ENCODE measurements at places on chromosomes 16 and 17.

DNA sequence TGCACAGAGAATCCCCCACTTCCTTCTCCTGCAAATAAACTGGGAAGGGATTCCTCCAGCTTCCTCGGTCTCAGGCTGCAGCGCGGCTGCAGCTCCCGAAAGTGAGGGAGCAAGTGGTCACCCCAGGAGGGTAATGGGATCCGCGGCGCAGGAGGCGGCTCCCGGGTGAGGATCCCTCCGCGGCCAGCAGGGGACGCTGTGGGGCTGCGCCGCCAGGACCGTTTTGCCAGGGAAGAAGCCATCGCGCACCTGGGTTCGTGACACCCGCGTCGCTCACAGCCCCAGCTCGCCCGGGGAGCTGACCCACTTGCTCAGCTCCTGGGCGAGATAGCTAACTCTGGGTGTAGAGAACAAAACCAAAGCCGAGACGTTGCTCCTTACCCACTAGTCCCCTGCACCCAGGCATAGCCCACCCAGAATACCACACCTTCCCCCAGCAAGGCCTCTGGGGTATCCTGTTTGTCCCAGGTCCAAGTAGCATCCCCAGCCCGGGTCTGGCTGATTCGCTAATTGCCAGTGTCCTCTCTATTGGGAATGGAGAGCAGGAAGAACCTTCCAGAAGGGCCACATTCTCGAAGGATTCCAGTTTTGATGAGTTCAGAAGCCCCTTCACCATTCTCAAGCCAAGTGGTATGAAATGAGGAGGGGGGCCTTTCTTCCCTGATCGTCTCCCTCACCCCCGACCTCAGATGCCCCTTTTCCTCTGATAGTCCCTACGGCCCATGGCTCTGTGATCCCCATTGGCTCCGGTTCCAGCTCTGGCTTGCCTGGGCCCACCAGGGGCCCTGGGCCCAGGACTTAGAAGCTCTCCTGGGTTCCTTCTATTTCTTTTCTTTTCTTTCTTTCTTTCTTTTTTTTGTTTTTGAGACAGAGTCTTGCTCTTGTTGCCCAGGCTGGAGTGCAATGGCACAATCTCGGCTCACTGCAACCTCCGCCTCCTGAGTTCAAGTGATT lies 14.1 kb downstream of the CYGB start:
- peak; percentile 85 for DNase-seq

DNA sequence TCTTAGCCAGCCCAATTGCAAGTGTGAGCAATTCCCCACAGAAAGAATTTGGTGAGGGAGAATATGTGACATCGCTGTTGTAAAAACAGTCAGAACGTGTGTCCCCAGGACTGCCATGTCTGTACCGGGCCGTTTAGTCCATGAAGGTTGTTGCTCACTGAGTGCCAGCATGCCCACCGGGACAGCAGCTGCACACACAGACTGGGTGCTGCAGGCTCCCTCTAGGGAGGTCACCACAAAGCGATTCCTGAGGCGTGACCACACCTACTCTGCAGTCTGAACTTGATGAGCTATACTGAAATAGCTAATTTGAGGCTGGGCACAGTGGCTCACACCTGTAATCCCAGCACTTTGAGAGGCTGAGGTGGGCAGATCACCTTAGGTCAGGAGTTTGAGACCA lies 44.1 kb upstream of the ADORA2B start:
- no peak for DNase-seq

DNA sequence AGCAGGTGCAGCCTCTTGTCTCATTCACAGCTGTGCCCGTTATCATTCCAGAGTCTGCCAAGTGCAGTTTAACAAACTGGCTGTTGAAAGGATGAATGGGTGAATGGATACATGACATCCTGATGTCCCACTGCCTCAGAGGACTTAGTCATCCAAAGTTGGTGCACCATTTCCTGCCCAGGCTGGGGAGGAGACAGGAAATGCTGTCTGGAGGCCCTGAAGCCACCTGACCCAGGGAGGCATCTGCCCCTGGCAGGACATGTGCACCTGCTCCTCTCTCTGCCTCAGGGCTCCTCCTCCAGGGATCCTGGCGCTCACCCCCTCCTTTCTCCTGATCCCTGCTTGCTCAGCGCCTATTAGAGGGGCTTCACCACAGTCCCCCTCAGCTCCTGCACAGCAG lies 1.8 kb upstream of the CD300C start:
- DNase-seq: no peak

DNA sequence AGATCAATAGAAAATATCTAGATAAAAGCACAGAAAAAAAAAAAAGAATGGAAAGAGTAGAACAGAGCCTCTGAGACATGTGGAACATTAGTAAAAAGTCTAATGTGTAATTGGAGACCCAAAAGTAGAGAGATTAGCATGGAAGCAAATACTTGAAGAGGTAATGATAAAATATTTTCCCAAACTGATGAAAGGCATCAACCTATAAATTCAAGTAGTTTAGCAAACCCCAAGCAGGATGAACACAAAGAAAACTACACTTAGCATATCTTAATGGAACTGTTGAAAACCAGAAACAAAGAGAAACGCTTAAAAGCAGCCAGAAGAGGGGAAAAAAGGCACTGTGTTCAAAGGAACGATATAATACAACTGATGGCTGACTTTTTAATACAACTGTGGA lies 16.4 kb downstream of the NF1 start:
- no peak for DNase-seq

- no peak for DNase-seq
These were observed 91.3 kb upstream of the NOG start for GRCh38 chr17:56502120-56502654.

GRCh38 chr17:18009609-18010420 lies 29.2 kb downstream of the ATPAF2 start:
- DNase-seq: no peak

GRCh38 chr17:39579318-39580081 lies 28.2 kb downstream of the NEUROD2 start:
- DNase-seq: no peak

DNA sequence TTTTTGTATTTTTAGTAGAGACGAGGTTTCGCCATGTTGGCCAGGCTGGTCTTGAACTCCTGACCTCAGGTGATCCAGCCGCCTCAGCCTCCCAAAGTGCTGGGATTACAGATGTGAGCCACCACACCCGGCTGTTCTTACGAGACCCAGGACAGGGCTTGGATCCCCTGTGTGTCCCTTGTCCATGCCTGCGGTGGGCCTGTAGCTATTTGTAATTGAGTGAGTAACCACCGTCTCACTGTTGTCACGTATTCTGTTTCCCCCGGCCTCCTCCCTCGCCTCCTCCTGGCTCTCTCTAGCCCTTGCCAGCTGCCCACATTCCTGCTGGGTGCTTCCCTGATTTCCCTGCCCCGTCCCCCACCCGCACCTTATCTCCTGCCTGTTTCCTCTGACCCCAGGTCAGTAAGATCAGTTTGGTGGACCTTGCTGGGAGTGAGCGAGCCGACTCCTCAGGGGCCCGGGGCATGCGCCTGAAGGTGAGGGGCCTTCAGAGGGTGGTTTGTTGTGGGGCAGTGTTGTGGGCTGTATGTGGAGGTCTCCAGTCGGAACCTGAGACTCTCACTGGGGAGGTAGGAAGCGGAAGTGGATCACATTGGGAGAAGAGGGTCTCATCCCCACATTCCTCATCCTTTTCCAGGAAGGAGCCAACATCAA lies 5.6 kb downstream of the KIF1C start:
- DNase-seq: no peak

- DNase-seq: no peak
These were observed 976 bp downstream of the CCL3L1 start for GRCh38 chr17:36195434-36196130.

DNA sequence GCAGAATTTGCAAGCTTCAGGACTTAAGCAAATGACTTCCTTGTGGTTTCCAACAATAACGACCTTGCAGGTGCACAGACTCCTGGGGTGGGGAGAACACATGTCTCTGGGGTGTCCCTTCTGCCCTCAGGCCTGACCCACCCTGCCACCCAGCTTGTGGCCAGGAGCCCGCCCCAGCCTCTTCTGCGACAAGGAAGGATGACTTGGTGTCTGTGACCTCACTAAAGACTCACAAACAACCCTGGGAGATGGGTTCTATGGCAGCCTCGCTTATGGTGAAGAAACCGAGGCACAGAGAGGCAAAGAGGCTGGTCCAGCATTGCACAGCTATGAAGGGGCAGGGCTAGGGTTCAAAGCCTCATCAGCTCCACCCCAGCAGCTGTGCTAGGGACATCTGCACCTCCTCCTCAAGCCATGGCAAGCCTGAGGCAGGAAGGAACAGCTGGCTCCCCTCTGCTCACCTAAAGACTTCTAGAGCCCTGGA lies 2.6 kb downstream of the ATP2A3 start:
- no peak for DNase-seq

GRCh38 chr16:46961373-46962353 lies 11.8 kb downstream of the DNAJA2 start:
- DNase-seq: peak; percentile 32

GRCh38 chr16:51237861-51238378 lies 86.8 kb upstream of the SALL1 start:
- no peak for DNase-seq

GRCh38 chr17:2911035-2911754 lies 115.0 kb downstream of the RAP1GAP2 start:
- no peak for DNase-seq

DNA sequence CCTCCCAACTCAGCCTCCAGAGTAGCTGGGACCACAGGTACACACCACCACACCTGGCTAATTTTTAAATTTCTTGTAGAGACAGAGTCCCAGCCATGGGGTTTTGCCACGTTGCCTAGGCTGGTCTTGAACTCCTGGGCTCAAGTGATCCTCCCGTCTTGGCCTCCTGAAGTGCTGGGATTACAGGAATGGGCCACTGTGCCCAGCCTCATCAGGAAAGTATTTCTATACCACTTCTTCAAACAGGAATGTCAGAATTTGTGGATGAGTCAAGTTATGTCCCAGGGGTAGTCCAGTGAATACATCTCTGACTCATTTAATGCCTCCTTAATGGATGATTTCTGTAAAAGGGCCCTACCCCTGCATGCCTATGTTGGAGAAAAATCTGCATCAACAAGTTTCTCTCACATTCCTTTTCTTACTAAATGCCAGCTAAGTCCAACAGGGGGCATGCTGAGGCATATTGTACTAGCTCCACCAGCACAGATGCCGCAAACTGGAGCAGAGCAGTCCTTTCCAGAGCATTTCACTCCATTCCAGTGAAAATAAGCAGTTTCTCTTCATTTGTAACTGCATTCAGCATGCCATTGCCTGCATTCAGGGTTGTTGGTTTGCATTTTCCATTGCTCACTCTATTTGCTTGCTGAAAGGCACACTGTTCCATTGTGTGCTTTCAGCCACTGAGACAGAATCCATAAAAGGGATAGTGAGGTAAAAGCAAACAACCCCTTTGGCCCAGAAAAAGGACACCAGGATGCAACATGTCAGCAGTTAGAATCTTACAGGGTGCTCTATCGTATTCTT lies 5.3 kb upstream of the CAVIN1 start:
- DNase-seq: peak; percentile 28

DNA sequence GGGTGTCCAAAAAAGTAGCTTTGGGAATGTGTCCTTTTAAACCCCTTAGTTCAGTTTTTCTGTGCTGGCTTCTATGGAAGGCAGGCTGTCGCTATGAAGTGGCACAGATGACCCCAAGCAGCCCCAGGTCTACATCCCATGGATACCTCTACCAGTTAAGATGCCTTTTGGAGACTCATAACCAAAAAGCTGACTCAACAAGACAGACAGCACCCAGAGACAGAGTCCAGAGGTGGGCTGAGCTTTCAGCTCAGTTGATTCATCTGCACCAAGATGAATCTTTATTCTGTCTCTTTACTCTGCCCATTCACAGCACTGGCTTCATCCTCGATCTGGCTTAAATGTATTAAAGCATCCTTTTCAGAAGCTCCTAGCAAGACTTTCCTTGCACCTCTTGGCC lies 29.8 kb upstream of the RBBP6 start:
- no peak for DNase-seq

GRCh38 chr17:75003957-75004355 lies 8.5 kb upstream of the MRPL58 start:
- DNase-seq: no peak

DNA sequence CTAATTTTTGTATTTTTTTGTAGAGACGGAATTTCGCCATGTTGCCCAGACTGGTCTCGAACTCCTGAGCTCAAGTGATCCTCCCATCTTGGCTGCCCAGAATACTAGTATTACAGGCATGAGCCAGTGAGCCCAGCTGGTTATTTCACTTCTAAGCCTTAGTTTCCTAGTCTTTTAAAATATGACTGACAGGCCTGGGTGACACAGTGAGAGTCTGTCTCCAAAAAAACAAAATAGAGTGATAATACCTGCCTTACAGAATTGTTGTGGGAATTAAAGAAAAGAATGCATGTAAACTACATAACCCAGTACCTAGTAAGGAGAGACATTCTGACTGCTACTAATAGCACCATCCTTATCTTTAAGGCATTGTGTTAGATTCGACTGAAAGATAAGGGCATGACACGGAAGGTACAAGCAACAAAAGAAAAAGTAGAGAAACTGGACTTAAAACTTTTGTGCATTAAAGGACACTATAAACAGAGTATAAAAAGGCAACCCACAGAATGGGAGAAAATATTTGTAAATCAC lies 11.6 kb downstream of the TOM1L2 start:
- no peak for DNase-seq

DNA sequence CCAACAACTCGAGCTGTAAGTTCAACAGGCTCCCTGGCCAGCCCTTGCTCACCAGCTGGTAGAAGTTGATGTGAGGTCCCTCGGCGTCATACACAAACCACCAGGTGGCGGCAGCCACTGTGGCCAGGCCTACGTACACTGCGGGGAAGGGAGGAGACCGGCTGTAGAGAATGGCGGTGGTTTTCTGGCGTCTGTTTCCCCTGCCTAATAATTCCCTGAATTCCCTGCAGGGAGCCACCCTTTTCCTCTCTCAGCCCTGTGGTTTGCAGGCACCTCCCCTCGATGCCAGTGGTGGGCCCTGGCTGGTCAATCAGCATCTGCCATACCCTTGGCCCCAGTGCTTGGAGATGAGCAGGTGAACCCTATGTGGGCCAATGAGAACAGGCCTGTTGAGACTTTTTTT lies 18.9 kb upstream of the P2RX1 start:
- peak; percentile 30 for DNase-seq

- DNase-seq: no peak
These were observed 303.3 kb downstream of the CEP112 start for GRCh38 chr17:65888649-65889048.

DNA sequence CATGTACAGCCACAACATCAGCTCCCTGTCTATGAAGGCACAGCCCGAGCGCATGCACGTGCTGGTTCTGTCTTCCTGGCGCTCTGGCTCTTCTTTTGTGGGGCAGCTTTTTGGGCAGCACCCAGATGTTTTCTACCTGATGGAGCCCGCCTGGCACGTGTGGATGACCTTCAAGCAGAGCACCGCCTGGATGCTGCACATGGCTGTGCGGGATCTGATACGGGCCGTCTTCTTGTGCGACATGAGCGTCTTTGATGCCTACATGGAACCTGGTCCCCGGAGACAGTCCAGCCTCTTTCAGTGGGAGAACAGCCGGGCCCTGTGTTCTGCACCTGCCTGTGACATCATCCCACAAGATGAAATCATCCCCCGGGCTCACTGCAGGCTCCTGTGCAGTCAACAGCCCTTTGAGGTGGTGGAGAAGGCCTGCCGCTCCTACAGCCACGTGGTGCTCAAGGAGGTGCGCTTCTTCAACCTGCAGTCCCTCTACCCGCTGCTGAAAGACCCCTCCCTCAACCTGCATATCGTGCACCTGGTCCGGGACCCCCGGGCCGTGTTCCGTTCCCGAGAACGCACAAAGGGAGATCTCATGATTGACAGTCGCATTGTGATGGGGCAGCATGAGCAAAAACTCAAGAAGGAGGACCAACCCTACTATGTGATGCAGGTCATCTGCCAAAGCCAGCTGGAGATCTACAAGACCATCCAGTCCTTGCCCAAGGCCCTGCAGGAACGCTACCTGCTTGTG lies 10.7 kb downstream of the CHST4 start:
- no peak for DNase-seq
